ENCODE measurements at places on chromosomes 12 and 14.
A peak's percentile ranks its signal among the peaks of the same experiment; 100 is the strongest.

DNA sequence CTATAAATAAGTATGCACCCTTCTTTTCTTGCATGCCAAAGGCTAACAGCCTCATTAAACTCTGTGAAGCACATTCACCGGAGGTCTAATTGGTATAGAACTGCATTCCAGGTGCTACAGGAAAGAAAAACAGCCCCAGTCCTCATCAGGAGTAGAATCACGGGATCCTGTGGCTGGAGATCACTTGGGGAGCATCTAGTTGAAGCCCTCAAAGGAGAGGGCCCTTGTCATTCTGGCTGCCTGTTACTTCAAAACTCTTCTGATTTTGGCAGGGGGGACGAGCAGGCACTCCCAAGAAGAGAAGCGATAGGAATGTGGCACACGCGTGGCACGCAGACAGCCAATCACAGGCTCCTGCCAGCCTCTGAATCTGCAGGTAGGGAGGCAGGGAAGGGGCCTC is 154.4 kb downstream of the TTC7B start:
- no peak for DNase-seq

DNA sequence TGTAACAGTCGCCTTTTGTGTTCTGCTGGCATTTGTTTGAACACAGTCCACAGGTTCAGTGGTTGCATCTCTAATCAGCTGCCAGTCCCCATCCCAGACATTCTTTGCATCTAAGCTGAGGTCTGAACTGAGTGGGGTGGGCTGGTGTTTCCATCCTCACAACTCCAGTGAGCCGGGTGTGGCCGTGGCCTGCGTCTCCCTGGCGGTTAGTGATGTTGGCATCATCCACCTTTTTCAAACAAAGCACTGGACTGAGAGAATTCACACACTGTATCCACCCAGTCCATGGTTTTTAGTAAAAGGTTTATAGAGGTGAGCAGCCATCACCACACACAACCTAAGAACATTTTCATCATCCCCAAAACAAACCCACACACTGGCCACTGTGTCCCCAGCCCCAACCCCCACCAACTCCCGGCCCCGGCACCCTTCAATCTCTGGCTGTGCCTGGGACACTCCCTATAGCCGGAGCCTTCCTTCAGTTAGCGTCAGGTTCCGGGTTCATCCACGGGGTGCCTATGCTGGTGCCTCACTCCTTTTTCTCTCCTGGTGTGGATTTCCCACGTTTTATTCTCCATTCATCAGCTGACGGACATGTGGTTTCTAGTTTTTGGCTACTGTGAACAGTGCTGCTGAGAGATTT is 6.5 kb downstream of the DDX51 start:
- no peak for DNase-seq

DNA sequence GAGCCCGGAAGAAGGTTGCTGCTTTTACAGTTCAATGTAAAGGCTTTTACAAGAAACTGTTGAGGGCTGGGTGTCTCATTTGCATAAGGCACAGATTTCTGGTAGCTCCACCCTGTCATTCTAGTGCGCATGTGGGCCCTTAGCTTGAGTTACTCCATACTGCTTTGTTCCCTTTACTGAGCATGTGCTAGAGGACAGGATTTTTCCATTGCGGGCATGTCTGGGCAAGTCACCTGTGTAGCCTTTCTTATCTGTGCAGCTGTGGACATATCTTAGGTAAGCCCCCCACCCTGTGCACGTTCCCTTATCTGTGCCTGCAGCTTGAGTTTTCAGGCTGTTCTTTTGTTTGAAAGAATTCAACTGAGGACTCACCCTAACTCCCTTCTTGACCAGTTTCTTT is 56.2 kb upstream of the ARHGAP5 start:
- DNase-seq: no peak

GRCh38 chr14:91280129-91280528 is 35.6 kb upstream of the GPR68 start:
- no peak for DNase-seq

DNA sequence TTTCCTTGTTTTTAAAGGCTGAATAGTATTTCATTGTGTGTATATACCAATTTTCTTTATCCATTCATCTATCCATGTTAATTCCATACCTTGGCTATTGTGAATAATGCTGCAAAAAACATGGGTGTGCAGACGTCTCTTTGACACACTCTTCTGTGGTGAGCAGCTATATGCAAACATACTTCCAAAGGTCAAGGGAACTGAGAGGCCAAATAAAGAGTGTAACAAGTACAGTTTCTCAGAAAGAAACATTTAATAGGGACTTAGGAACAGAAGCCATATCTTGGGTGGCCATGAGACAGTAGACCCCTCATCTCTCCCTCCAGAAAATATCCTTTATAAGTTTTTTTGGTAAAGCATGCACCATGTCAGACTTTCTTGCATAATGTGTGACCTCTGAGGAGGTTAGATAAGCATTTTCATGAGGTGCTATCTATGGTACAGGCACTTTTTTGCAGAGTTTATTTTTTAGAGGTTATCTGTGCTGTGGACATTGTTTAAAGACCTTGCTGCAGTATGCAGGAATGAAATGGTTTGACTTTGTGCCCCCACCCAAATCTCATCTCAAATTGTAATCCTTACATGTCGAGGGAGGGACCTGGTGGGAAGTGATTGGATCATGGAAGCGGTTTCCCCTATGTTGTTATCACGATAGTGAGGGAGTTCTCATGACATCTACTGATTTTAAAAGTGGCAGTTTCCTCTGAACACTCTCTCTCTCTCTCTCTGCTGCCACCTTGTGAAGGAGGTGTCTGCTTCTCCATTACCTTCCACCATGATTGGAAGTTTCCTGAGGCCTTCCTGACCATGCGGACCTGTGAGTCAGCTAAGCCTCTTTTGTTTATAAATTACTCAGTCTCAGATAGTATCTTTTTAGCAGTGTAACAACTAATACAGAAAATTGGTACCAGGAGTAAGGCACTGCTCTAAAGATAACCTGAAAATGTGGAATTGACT is 1202.3 kb downstream of the GALC start:
- DNase-seq: no peak

- DNase-seq: peak; percentile 94
Observed at GRCh38 chr12:49200919-49201594, 12.2 kb upstream of the TUBA1A start.

DNA sequence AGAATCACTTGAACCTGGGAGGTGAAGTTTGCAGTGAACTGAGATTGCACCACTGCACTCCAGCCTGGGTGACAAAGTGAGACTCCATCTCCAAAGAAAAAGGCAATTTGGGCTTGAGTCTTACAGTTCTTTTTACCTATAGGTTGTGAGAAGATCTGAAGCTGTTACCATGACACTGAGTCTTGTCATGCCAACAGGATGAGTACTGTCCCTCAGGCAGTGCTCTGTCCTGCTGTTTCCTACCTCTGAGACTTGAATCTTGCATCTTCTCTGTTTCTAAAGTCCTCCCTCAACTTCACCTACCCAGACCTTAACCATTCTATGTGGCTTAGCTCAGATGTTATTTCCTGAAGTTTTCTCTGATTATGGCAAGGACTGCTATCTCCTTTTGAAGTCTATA is 400.8 kb upstream of the PRICKLE1 start:
- DNase-seq: no peak

- no peak for DNase-seq
Observed at GRCh38 chr12:53980802-53981496, 4.0 kb upstream of the HOXC10 start.

- DNase-seq: no peak
Observed at GRCh38 chr12:82437744-82438143, 79.4 kb downstream of the METTL25 start.

- no peak for DNase-seq
Observed at GRCh38 chr12:90393089-90393488, 561.9 kb downstream of the CCER1 start.

DNA sequence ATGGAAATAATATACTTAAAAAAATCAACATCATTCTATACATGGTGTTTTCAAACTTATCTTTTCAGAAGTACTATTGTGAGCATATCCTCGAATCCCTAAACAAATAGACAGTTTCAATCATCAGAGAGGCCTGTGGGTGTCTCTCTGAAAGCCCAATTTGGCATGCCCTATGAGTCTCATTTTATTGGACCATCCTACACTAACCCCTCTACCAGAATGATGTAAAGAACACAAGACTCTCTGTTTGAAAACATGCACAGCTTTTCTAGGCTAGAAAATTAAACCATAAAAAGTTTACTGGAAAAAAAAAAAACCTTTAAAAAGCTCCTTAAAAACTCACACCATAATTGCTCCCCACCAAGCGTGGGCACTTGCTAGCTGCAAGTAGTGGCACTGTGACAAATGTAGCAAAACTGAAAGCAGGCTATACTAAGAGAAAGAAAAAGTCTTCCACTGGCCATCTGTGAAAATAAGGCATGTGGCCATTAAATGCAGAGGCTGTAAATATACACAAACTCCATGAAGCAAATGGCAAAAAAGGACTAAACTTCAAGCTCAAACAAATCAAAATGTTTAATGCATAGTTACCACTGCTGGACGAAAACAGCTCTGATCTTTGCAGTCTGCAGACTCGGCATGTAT is 394.2 kb downstream of the SOX5 start:
- DNase-seq: no peak

DNA sequence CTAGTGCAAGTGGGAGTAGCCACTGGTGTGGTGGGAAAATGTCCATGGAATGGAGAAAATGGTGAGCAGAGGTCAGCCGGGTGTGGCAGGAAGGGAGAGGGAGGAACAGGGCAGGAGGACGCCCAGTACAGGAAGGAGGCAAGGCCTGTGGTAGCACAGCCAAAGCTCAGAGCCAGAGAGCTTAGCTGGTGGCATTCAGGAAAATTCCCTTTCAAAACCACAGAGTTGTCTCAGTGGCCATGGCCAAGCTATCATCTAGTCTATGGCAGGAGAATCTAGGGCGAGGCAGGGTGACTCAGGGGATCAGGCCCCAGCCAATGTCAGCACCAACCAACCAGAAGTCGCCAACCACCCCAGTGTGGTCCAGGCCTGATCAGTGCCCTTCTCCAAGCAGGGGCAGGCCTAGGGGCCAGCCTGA is 67.7 kb upstream of the DDX11 start:
- DNase-seq: peak; percentile 51

- no peak for DNase-seq
Observed at GRCh38 chr14:105529319-105529568, 2.9 kb downstream of the TMEM121 start.

DNA sequence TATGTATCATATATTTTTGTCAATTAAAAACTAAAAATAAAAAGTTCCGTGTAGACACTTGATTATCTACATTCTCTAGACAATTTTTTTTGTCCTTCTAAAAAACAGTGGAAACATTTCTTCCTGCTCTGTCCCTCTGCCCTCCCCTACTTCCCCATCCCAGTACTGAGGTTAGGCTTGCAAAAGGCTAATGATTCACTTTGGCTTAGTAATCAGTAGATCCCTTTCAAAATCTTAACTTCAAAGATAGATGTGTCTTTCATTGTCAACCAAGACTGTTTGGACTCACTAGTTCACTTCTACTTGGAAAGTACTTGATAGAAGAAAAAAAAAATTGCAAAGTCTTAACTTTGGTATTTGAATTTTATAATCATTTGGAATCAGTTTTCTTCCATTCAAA is 3.8 kb downstream of the SETD3 start:
- peak; percentile 58 for DNase-seq

GRCh38 chr14:54579621-54580020 is 12.7 kb downstream of the SAMD4A start:
- peak; percentile 74 for DNase-seq

- DNase-seq: no peak
Observed at GRCh38 chr12:79143803-79144202, 279.2 kb downstream of the SYT1 start.

GRCh38 chr12:53207042-53207441 is at the start of gene ITGB7:
Gene ITGB7 (minus strand): TSS chr12:53207251. CDS start chr12:53200443, 6,808 bp downstream.
- no peak for DNase-seq

- DNase-seq: no peak
Observed at GRCh38 chr14:67919259-67920032, 99.9 kb downstream of the RAD51B start.

DNA sequence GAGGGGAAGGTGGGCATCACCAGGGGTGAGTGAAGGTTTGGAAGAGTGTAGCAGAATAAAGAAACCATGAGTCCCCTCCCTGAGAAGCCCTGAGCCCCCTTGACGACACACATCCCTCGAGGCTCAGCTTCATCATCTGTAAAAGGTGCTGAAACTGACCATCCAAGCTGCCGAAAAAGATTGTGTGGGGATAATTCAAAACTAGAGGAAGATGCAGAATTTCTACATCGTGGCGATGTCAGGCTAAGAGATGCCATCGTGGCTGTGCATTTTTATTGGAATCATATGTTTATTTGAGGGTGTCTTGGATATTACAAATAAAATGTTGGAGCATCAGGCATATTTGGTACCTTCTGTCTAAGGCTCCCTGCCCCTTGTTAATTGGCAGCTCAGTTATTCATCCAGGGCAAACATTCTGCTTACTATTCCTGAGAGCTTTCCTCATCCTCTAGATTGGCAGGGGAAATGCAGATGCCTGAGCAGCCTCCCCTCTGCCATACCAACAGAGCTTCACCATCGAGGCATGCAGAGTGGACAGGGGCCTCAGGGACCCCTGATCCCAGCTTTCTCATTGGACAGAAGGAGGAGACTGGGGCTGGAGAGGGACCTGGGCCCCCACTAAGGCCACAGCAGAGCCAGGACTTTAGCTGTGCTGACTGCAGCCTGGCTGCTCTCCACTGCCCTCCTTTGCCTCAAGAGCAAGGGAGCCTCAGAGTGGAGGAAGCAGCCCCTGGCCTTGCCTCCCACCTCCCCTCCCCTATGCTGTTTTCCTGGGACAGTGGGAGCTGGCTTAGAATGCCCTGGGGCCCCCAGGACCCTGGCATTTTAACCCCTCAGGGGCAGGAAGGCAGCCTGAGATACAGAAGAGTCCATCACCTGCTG is 7.0 kb downstream of the SERPINA1 start:
- no peak for DNase-seq

DNA sequence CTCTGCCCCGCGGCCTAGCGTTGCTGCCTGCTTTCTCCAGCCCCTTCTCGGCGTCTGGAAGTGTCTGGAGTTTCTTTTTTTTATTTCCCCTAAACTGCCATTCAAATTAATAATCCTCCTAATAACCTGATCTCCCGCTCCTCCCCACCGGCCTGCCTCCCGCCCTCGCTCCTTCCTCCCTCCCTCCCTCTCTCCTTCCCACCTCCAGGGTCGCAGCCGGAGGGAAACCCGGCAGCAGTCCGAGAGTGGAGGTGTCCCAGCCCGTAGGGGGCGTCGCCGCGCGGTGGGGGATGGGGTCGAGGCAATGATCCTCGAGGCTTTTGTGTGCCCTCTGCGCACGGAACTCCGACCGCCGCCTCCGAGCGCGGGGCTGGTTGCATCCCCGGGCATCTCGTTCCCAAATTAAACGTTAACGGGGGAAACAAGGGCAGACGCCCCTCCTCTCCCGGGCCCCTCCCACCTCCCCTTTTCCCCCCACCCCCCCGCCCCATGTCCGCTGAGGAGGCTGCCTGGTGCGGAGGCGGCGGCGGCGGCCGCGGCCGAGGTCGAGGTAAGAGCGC is 1.0 kb upstream of the SOCS2 start:
- DNase-seq: peak; percentile 72

Measured in cardiac fibroblast (primary cell).